Tibial nerve (tissue), 4 donors: ENCODE measurements at places on chromosomes 5 and 9. TPM values are rescaled to one million over a fixed set of nuclear protein-coding genes. Genes with fewer than 3 reads are reported as not detected.

Gene EIF4E1B
- not detected for total RNA-seq

Gene PHF24
- total RNA-seq: 0.60 TPM

Gene FBLL1
- total RNA-seq: not detected

Gene PCDHB14
- 6.6 TPM for total RNA-seq

Gene TEX53
- total RNA-seq: not detected

Gene SLC4A9
- total RNA-seq: not detected

DNA sequence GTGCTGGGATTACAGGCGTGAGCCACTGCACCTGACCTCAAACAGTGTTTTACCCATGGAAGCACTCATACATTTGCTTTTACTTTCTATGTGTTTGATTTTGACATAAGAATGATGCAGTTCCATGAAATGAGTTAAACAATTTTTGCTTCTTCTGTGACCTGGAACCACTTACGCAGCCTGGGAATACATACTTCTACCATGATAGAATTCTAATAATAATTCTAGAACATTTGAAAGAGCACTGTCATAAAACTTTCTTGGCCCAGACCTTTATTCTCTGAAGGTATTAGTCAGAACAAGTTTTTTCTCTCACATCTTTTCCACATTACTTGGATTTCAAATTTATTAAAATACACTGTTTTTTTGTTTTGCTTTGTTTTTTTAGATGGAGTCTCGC is 25.3 kb upstream of the COL5A1 start:
- no peak for DNase-seq
- no peak overlapping the region for H3K27ac ChIP-seq
- H3K36me3 ChIP-seq: no peaks in the 10 kb centered on the region
- H3K27me3 ChIP-seq: no peaks in the 10 kb centered on the region
- H3K4me1 ChIP-seq: no peaks in the 10 kb centered on the region
- no peak overlapping the region for H3K4me3 ChIP-seq

DNA sequence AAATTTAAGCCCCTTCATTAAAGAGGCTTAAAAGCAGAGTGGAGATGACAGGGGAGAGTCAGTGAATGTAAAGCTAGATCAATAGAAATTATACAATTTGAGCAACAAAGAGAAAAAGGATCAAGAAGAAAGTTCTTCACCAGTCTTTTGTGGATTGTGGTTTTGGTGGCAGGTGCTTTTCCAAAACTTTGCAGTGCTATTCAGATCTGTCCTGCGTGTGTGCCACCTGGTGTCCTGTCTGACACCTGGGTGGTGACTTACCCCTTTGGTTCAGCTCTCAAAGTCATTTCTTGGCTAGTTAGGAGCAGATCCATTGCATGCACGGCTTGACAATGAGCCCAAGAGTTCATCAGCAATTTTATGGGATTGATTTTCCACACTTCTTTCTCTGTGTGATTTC is 69.4 kb downstream of the SREK1 start:
- no peak for DNase-seq
- H3K27me3 ChIP-seq: no peaks in the 10 kb centered on the region
- H3K27ac ChIP-seq: no peak overlapping the region
- H3K4me3 ChIP-seq: no peak overlapping the region
- H3K4me1 ChIP-seq: no peaks in the 10 kb centered on the region
- no peaks in the 10 kb centered on the region for H3K36me3 ChIP-seq

DNA sequence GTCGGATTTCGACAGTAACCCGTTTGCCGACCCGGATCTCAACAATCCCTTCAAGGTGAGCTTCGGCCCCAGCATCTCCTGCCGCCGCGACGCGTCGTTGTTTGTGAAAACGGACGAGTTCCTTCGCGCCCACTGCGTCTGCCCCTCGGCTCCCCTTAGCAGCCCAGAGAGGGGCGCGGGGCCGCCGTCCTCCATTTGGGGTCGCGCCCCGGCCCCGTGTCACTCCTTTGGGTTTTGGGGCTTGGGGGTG is 182 bp downstream of the SCAMP1 start:
- no peaks in the 10 kb centered on the region for H3K27me3 ChIP-seq
- H3K4me3 ChIP-seq: peak overlapping the region; percentile 94
- peaks cover 22% of the 10 kb centered on the region for H3K4me1 ChIP-seq
- H3K36me3 ChIP-seq: no peaks in the 10 kb centered on the region

DNA sequence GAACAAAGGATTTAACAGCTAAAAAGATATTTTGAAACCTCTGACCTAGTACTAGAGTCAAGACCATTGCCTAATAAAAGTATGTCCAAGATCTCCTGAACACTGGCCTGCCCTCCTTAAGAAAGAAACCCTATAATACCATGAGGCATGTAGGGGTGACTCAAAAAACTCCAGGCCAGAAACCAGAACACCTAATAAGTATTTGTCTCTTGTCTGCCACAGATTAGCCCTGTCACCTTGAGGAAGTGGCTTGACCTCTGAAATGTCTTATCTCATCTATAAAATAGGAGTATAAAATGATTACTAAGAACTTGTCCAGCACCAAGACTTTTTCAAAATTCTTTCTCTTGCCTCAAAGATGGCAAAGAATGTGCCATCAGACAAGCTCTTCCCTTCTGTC is 125.5 kb upstream of the RASGRF2 start:
- H3K36me3 ChIP-seq: no peaks in the 10 kb centered on the region
- H3K27ac ChIP-seq: no peak overlapping the region
- DNase-seq: no peak

DNA sequence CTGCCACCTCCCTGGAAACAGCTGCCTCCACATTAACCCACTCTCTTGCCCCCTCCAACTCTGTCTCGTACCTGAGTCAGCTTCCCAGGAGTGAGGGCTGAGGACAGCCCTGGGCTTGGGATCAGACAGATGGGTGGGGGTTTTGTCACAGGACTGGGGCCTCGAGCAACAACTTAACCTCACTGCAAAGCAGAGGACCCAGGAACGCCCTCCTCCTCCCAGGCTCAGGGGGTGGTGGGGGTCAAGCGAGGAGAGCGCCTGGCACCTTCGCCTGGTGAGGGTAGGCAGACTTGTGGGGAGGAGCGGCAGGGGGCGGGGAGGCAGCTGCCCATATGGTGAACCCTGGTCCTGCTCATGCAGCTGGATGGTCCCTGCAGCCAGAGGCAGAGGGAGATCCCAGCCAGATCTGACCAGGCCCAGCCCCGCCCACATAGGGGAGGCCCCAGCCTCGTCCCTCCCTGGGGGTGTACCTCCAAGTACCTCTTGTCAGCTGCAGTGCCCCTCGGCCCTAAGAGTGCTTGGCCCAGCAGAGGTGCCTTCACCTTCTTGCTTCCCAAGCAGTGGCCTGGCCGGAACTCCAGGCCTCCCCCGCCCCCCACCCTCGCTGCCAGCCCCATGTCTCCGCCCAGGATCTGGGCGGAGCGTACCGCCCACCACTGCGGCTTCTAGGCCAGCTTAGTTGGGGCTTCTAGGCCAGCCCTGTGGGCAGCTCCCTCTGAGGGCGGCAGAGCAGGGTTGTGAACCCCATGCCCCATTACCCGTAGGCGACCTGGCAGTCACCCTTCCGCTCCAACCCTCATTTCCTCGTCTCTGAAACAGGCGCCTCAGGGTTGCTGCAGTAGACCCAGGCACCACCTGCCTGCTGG is at the start of gene SARDH:
TSS of gene SARDH (minus strand) at position 579 of the 866 bp plus-strand sequence. CDS start 4,179 bp downstream, outside the sequence.
- H3K4me3 ChIP-seq: peak within 1 kb of the TSS; percentile 50
- H3K4me1 ChIP-seq: no peaks in the 10 kb centered on the region
- H3K27ac ChIP-seq: no peak within 1 kb of the TSS
- no peaks in the 10 kb centered on the region for H3K36me3 ChIP-seq
- peak; percentile 42 for DNase-seq
- no peaks in the 10 kb centered on the region for H3K27me3 ChIP-seq

GRCh38 chr9:2972475-2972874 is 128.6 kb upstream of the PUM3 start:
- DNase-seq: no peak
- H3K4me1 ChIP-seq: no peaks in the 10 kb centered on the region

GRCh38 chr9:19456426-19456825 is 47.6 kb downstream of the ACER2 start:
- H3K4me3 ChIP-seq: no peak overlapping the region
- H3K27ac ChIP-seq: no peak overlapping the region
- no peaks in the 10 kb centered on the region for H3K27me3 ChIP-seq

- DNase-seq: no peak
- H3K27me3 ChIP-seq: no peaks in the 10 kb centered on the region
- no peaks in the 10 kb centered on the region for H3K36me3 ChIP-seq
- H3K4me3 ChIP-seq: no peak overlapping the region
- peaks cover 22% of the 10 kb centered on the region for H3K4me1 ChIP-seq
These were observed 1.4 kb upstream of the KDM3B start for GRCh38 chr5:138351056-138351455.

DNA sequence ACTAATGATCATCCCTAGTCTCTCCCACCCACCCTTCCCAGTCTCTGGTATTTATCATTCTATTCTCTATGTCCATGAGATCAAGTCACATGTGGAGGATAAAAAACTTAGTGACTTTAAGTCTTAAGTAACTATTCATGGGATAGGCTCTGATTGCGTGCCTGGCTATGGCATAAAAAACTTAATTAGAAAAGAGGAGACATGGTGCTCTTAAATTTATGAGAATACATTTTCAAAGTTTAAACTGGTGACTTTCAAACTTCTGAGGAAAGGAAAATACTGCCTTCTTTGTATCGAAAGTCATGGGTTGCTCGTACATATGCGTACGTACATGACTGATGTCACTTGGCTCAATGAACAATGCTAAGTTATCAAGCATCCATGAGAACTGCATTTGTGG is 18.2 kb upstream of the TYRP1 start:
- H3K4me3 ChIP-seq: no peak overlapping the region
- no peaks in the 10 kb centered on the region for H3K27me3 ChIP-seq
- no peak for DNase-seq
- no peaks in the 10 kb centered on the region for H3K4me1 ChIP-seq

- no peak overlapping the region for H3K27ac ChIP-seq
- no peaks in the 10 kb centered on the region for H3K36me3 ChIP-seq
- no peak overlapping the region for H3K4me3 ChIP-seq
- no peaks in the 10 kb centered on the region for H3K4me1 ChIP-seq
- H3K27me3 ChIP-seq: no peaks in the 10 kb centered on the region
- DNase-seq: no peak
These were observed 4.4 kb upstream of the FOXE1 start for GRCh38 chr9:97848480-97849237.

GRCh38 chr5:79961716-79962574 is 29.1 kb downstream of the MTX3 start:
- DNase-seq: no peak
- H3K36me3 ChIP-seq: no peaks in the 10 kb centered on the region
- no peak overlapping the region for H3K4me3 ChIP-seq
- H3K27me3 ChIP-seq: no peaks in the 10 kb centered on the region
- no peaks in the 10 kb centered on the region for H3K4me1 ChIP-seq

DNA sequence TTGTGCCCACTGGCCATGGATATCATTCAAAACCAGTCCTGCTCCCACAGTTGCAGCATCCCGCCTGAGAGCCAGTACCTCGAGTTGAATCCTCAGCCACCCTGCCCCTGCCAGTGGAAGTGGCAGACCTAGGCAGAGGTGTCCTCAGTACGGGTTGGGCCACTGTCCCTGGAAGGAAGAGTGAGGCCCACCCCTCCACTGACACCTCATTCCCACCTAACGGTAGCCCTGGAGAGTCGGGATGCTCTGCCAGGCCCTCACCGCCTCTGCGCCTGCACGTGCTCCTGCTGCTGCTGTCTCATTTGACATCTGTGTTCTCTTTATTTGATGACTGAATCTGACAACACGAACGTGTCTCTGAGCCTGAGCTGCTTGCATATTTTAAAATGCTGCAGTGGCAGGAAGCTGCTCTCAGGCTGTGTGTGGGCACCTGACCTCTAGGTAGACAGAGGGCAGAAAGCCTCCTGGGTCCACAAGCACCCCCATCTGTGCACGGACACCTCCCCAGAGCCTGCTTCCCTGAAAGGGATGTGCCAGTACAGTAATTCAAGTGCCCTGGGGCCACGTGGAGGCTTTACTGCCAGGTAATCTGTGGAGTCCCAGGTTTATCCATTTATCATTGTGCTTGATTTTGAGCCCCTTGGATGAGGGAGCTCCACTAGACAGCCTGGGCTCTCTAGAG is 194.7 kb downstream of the CACNA1B start:
- no peaks in the 10 kb centered on the region for H3K27me3 ChIP-seq
- DNase-seq: no peak
- H3K4me3 ChIP-seq: no peak overlapping the region
- H3K4me1 ChIP-seq: no peaks in the 10 kb centered on the region

DNA sequence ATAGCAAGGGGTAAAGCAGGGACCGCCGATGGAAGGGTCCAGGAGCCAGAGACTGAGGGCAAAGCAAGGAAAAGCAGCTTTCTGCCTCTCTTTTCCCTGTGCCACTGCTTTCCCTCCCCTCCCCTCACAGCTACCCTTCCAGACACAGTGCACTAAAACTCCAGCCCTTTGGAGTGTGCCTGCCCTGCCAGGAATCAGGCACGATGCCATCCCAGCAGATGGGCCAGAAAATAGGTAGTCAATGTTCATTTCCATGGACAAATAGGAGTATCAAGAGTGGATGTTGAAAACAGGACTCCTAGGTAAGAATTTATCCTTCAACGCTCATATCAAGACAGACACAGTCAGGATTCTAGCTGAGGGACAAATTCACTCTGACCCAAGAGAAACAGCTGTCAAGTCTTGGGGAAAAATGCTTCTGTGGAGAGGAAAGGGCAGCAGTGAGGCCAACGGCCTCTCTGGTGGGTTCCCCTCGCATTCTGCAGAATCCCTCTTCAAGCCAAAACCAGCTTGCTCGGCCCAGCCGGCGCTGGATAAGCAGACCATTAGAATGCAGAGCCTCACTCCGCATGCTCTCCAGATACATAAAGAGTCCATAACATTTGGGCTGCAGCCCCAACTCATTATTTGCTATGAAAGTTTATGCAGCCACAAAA is 138.0 kb downstream of the CAAP1 start:
- H3K36me3 ChIP-seq: no peaks in the 10 kb centered on the region
- DNase-seq: no peak
- H3K4me1 ChIP-seq: no peaks in the 10 kb centered on the region
- H3K27ac ChIP-seq: no peak overlapping the region
- no peak overlapping the region for H3K4me3 ChIP-seq
- H3K27me3 ChIP-seq: no peaks in the 10 kb centered on the region

DNA sequence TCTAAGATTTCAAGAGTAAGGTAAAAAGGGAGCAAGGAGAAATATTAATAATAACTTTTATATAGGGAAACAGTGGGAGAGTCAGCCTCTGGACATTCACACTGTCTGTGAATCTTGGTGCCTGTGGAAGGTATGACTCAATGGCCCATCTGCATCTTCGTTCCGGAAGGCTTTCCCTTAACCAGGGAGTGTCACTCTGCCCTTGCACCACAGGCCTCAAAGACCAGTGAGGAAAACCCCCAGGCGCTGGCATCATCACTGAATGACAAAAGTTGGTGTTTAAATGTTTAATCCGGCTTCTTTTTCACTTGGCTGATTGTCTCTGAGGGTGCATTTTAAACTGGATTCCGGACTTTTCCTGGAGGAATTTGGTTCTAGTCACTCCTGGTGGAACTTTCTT is 522.4 kb upstream of the TLE4 start:
- H3K4me1 ChIP-seq: no peaks in the 10 kb centered on the region
- no peaks in the 10 kb centered on the region for H3K27me3 ChIP-seq
- no peak overlapping the region for H3K27ac ChIP-seq

DNA sequence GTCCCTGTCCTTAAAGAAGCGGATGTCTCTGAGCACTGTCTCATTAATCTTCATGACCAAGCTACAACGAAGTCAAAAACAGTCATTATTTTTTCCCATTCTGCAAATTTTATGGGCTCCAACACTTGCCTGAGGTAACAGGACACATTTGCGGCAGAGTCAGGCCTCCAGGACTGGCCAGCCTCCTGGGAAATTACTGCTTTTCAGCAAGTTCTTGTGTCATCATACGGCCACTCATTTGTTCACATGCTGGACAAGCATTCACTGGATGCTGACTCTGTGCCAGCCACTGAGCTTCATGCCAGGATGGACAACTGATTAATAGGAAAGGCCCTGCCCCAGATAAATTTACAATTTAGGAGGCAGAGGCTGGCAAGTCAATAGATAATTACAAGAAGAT is 305.7 kb downstream of the ACTL7B start:
- no peaks in the 10 kb centered on the region for H3K36me3 ChIP-seq
- DNase-seq: no peak
- H3K27me3 ChIP-seq: no peaks in the 10 kb centered on the region
- no peak overlapping the region for H3K27ac ChIP-seq
- H3K4me3 ChIP-seq: no peak overlapping the region
